Dermis blood vessel endothelial cell (primary cell): ENCODE measurements at places on chromosomes 1 and 21. TPM values are rescaled to one million over a fixed set of nuclear protein-coding genes. Genes with fewer than 3 reads are reported as not detected.
A peak's percentile ranks its signal among the peaks of the same experiment; 100 is the strongest.

DNA sequence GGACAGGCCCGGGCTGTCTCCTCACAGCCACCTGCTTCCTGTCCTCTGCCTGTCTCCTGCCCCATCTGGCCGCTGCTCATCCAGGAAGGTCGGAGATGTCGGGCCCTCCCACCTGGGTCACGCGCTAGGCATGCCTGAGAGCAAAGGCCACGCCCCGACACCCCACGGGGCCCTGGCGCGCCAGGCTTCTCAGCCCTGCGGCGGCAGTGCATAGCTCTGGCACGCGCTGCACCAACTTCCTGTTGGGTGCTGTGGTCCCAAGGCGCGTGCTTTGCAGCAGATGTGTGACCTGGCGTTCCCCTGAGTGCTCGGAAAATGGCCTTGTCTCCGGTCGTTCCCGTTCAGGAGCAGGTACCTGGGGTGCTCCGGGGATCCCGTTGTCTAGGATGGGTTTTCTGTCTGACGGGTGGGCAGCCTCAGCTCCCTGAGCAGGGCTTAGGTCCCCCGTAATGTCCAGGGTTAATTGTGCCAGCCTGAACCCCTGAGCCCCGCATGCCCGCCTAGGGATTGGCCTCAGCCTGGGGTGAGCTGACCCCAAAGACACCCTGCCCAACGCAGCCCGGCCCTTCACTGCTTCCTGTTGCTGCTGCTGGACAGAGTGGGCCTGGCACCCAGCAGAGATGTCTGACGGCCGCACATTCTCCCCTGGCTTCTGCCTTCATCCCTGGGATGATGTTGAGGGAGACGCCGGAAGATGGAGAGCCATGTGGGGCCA, 19.4 kb upstream of the KCNAB2 start:
- DNase-seq = peak; percentile 16

DNA sequence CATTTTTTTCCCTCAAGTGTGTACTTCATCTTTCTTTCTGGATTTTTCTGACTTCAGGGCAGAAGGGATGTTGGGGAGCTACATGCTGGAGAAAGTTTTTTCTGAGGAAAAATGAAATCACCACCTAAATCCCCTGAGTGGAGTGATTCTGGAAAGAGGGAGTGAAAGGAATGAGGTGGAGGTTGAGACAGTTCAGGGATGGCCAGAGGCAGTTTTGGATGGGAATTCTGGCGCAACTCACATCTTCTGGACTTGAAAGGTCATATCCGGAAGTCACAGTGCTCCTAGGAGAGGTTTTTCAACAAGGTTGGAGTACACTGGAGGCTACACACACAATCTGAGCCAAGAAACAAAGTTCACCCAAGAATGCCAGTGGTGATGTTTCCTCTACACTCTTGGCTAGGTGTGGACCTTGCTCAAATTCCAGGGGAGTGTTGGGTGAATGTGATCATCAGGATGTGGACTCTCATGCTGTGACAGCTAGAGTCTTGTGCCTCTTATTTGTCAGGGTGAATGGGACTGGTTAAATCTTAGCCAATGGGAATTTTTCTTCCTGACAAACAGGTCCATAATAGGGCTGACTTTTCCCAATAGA, 161.5 kb downstream of the HLX start:
- DNase-seq = no peak

The BLACAT1 gene
- 0.19 TPM in 1 of 2 replicates, not detected in the other for total RNA-seq

The ZNF683 gene
- not detected in 2 replicates for total RNA-seq

The INSRR gene
- total RNA-seq = not detected in 2 replicates
